ENCODE measurements at places on chromosomes 7 and 10.

GRCh38 chr7:83574616-83575015 is 74.3 kb downstream of the SEMA3E start:
- DNase-seq: no peak

- DNase-seq: no peak
Measured at GRCh38 chr7:75617634-75618234, 121.0 kb downstream of the HIP1 start.

- DNase-seq: no peak
Measured at GRCh38 chr7:141430455-141431139, 120.6 kb upstream of the AGK start.

GRCh38 chr10:123496375-123496774 is 169.8 kb upstream of the GPR26 start:
- no peak for DNase-seq

DNA sequence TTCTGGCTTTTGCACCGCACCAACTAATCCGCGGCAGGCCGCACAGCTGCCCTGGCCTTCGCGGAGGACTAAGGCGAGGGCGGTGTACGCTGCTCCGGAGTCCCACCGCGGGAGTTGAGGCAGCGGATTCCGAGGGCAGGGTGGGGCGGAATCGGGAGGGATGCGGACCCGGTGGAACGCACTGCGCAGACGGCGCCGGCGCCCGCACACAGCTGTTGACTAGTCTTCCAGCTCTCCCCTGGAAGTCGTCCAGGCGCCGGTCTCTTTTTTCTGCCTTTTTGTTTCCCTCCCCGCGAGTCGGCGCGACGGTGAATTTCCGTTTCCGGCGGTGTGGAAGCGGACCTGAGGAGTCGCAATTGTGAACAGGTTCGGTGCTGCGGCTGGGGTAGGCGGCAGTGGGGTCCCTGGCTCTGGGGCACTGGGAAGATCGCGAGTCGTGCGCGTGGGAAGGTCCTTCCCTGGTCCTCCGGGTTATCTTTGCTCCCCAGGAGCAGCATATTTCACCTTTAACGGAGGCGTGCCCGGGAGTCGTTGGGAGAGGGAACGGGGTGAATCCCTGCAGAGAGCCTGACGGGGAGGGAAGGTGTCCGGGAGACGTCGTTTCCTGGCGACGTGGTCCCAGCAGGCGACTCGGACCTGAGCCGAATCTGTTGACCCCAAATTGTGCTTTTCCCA is at the start of gene ASAH2B:
Gene ASAH2B, plus strand, starts transcription at position 319 of the 675 bp plus-strand sequence. CDS start 5,195 bp downstream, outside the sequence.
- DNase-seq: peak; percentile 25

DNA sequence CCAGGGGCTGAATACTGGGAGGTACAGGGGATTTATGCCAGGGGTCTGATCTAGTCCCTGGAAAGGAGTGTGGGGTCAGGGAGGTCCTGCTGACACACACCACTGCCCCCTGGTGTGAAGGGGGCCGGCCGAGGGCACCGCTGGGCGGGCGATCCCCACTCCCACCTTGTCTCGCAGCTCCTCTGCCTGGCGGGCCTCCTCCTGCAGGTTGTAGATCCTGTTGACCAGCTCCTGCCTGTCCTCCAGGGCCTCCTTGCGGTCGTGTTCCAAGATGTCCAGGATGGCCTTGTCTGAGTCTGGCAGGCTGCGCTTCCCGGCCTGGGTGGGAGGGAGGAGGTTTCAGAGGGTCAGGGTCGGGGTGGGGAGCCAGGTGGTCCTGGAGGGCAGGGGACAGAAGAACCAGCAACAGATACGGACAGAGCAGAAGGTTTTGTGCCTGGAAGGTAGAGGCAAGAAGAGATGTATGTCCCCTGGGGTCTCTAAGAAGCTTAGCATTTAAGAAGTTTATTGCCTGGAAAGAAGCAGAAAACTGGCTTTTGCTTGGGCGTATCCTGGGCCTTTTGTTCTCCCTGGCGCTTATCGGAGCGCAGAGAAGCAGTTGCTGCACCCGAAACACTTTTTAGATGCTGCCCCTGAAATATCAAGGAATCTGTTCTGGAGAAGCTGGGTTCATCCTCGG is 94.5 kb upstream of the GNA12 start:
- no peak for DNase-seq

DNA sequence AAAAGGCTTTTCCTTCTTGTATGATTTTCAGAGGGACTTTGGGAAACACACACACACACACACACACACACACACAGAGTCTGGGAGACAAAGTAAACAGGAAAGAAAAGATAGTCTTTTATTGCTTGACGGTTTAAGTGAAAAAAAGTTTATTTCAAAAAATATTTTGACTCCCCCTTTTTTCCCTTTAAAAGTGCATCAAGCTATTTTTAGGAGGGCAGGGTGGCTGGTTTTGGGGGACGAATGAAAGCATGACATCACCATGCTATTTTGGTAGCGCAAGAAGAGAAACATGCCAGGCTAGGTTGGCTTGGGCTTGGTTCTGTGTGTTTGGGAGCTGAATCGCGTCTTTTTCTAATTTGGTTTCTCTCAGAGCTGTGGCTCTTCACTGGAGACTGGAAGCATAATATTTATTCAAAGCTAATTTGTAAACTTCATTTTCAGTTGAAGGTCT is 129.2 kb downstream of the BAMBI start:
- DNase-seq: no peak

- DNase-seq: no peak
Measured at GRCh38 chr10:89981891-89982290, 280.5 kb downstream of the KIF20B start.

All from GM18507 (cell line).